ENCODE measurements at places on chromosomes 2 and 18.

- no peak for DNase-seq
These were observed 112.1 kb upstream of the SMAD7 start for GRCh38 chr18:49062832-49063226.

GRCh38 chr18:36756242-36756641, 72.6 kb downstream of the TPGS2 start:
- DNase-seq: no peak

GRCh38 chr2:147910990-147911473, 66.2 kb downstream of the ACVR2A start:
- peak; percentile 13 for DNase-seq

- DNase-seq: no peak
These were observed 512.8 kb upstream of the SLC8A1 start for GRCh38 chr2:40964509-40965250.

DNA sequence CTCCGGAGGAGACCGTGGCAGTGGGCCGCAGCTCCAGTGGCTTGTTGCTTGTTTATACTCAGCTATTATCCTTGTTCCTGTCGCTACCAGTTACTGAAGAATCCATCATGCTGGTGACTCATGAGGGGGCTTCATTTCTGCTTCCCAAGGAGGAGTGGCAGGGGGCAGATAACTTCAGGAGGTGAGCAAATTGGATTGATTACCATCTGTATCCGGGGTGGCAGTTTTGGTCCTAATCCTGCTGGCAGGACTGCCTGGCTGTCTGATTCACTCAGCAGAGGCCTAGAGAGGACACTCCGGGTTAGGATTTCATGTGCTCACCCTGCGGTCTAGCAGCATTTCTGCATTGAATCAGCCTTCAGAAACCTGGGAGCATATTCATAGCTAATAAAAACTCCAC, 230.0 kb downstream of the ACTR3 start:
- no peak for DNase-seq

DNA sequence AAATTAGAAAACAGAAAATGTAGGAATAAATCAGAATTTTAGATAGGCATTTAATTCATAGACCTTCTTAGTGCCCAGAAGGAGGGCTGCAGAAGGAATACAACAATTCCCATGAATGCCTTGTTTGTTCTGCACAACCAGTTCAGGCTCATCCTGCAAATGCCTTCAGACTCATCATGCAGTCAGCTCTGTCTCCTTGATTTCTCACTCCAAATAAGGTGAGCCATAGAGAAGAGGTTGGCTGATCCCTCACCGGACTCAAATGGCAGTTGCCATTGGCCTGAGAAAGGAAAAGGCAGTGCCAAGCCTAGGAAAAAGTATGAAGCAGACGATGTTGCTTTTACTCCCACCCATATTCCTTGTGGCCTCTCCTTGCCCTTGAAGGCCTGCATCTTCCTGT, 50.3 kb downstream of the DSC3 start:
- DNase-seq: no peak

DNA sequence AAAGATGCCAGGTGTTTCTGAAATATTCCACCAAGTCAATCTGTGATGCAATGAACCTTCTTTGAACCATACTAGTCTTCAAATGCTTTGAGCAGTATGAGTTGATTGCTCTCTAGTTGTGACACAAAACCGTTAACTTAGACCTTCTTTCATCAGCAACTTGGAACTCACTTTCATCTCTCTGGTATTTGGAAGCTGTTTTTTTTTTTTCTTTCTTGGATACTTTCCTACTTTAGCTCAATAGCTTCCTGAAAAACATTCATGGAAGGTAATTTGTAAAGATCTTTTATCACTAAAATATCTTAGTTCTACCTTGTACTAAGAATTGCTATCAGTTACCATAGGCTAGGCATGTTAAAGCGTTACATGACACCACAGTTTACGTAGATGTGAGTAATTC, 1071.9 kb upstream of the CHAC2 start:
- DNase-seq: no peak

DNA sequence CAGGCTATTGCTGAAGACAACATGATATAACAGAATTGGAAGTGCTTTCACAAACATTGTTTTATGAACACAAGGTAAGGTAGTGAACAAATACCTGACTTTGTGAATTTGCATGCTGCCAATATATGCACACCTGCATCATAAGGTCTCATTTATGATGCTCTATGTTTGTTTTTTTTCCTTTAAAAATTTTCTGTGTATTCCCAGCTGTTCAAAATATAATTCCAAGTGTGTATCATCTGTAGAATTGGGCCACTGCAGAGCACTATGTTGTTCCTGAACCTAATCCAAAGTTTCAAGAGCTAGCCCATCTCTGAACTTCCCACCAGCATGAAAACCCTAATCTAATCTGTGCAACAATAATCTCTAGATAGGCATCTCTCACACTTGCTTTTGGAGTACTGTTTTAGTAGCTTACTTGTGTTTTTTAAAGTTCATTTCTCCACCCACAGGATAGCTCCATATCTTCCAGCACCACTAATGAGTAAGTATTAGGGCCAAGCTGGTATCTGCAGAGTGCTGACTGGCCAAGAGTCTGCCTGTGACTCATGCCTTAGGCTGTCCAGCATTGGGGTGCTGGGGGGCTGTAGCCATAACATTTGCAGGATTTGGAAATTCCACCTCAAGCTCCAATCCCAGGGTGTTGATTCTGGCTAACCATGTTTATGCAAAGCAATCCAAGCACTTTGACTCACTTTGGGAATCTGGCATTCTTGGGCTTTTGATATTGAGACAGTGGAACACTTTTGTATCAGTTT, 208.2 kb upstream of the REV1 start:
- DNase-seq: no peak

DNA sequence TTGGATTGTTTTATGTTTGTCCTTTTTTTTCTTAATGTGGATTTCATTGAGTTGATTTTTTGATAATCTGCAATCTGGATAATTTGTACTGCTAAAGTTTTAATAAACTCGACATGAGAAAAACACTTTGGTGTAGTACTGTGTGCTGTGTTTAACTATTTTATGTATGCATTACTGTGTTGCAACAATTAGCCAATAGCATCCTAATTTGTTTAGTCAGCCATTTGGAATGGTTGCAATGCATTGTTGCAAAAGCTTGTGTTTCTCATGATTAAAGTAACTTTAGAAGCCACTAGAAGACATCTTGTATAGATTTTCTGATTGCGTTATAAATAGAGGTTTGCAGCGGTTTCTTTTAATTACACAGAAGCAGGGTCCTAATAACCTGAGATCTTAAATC, 53.5 kb downstream of the PPIG start:
- no peak for DNase-seq

DNA sequence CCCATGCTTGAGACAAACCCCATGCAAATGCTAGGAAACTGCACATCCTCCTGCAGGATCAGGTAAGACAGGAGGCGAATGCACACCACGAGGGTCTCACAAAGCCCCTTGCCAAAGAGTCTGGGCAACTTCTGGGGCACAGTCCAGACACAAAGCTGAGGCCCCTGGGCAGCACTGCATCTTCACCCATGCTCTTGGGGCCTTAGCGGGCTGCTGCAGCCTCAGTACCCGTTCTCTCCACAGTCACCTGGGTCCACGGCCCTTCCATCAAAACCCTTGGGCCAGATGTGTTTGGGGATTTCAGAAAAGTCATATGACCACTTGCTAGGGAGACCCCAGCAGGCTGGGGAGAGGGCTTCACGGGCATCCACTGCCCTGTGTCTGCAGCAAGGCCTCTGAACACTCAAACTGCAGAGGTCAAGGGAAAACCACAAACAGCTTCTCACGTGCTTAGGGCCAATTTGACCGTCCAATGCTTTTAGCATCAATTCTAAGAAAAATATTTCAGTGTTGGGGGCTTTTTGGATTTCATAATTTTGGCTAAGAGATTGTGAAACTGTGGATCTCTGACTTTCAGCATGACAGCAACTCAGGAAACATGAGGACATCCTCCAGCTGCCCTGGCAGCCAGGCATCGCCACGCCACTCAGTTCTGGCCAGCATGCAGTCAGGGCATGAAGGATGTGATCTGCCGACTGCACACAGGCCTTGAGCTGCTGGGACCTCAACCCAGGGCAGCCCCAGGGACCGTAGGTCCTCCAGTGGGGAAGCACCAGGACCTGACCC, 20.0 kb downstream of the PASK start:
- no peak for DNase-seq

GRCh38 chr2:238255636-238256035, 15.8 kb upstream of the HES6 start:
- no peak for DNase-seq

GRCh38 chr2:198930170-198930569, 527.6 kb downstream of the SATB2 start:
- no peak for DNase-seq

- peak; percentile 6 for DNase-seq
These were observed 392.4 kb downstream of the TXNL1 start for GRCh38 chr18:56245866-56246580.

GRCh38 chr2:3958465-3958864, 255.1 kb downstream of the DCDC2C start:
- DNase-seq: no peak

GRCh38 chr2:240461471-240462072, 26.1 kb downstream of the GPC1 start:
- DNase-seq: no peak

DNA sequence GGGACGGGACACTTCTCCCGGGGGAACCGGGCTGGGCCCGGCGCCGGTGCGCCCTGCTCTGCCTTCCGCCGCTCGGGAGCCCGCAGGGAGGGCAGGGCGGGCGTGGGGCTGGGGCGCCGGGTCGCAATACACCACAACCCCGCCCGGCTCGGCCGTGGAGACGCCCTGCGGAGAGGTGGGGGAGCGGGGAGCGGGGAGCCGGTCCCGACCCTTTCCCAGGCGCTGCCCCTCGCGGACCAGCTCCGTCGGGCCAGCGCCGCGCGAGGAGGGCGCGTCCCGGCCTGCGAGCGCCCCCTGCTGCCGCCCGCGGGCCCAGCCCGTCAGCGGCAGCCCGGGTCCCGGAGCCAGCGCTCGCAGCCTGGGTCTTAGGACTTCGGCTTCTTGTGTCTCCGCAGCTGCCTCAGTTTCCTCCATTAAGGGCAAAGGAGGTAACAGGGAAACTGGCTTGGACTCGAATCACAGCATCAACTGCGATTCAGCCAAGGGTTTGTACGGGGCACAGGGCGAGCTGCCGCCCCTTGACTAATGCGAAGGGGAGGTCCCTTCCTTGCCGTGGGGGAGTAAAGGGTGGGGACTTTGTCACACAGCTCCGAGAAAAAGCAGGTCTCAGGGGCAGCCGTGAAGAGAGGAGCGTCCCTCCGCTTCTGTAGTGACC, 635 bp upstream of the ADRA2B start:
- peak; percentile 85 for DNase-seq

- no peak for DNase-seq
These were observed 84.5 kb upstream of the DTNB start for GRCh38 chr2:25757906-25758305.

- no peak for DNase-seq
These were observed 194.1 kb downstream of the PRKCE start for GRCh38 chr2:45845566-45845965.

DNA sequence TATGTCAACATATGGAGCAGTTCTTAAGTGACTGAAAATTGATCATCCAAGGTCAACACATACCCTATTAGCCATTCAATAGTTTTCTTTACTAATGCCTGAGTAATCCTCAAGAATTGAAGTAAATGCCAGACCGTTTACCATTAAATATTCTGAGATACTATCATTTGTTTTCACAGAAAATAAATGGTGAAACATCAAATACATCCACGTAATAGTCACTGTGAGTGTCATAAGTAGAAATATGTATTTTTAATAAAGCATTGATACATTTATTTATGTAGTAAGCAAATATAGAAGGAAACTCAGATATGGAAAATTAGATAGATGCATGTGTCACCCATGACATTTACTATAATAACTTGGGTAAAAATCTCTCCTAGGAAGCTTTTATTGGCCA, 927.8 kb upstream of the NRXN1 start:
- no peak for DNase-seq

GRCh38 chr18:40917056-40917455, 1038.0 kb upstream of the PIK3C3 start:
- DNase-seq: no peak

DNA sequence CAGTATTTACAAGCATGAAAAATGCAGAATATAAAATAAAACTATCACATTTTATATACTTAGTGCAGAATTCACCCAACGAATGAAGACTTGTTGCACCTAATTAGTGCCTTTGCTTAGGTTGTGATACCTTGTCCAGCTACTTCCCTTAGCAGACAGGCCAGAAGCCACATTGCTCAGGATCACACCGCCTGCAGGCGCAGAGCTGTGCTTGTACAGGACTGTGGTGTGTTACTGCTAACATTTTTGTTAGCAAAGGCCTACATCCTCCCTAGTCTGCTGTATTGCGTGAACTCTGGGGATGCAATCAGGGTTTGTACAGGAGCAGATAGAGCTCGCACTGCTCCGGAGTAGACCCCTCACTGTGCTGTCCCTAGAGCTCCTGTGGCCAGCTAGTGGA, 336.9 kb downstream of the CBLN2 start:
- no peak for DNase-seq

GRCh38 chr2:48428449-48428848, 101.5 kb upstream of the STON1 start:
- DNase-seq: no peak

DNA sequence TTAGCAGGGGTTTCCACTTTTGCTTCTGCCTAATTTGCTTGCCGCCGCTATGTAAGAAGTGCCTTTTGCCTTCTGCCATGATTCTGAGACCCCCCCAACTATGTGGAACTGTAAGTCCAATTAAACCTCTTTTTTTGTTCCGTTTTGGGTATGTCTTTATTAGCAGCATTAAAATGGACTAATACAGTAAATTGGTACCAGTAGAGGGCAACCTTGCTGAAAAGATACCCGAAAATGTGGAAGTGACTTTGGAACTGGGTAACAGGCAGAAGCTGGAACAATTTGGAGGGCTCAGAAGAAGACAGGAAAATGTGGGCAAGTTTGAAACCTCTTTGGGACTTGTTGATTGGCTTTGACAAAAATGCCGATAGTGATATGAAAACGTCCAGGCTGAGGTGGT, 216.1 kb upstream of the FSIP2 start:
- DNase-seq: no peak

- DNase-seq: no peak
These were observed 347.9 kb downstream of the MEIS1 start for GRCh38 chr2:66782780-66783361.

DNA sequence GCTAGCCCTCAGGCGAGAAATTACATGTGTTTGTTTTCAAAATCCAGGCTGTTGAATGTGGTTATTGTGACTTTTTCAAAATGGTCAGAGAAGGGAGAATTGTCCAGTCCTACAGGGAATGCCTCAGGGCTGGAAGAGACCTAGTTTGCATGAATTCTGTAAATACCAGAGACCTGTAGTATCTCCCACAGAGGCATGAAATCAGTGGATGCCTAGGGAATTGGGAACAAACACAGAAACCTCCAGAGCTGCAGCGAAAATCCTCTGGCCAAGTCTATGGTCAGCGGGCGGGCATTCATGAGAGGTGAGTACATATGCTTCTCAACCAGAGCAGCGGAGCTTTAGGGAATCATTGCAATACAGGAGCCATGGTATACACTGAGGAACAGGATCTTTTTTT, 1596.5 kb upstream of the NXPH2 start:
- no peak for DNase-seq

DNA sequence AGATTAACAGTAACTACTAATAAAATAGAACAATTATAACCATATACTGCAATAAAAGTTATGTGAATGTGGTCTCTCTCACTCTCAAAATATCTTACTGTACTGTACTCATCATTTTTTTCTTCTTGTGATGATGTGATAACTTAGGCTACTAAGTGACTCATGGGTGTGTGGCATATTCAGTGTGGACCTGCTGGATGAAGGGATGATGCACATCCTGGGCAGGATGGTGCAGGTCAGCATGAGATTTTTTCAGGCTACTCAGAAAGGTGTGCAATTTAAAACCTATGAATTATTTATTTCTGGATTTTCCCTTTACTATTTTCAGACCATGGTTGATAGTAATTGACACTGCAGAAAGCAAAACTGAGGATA, 90.7 kb downstream of the NCKAP5 start:
- no peak for DNase-seq
